Left forelimb (tissue), 1 donor: ENCODE measurements at places on chromosomes 7 and 10.
A peak's percentile ranks its signal among the peaks of the same experiment; 100 is the strongest.

DNA sequence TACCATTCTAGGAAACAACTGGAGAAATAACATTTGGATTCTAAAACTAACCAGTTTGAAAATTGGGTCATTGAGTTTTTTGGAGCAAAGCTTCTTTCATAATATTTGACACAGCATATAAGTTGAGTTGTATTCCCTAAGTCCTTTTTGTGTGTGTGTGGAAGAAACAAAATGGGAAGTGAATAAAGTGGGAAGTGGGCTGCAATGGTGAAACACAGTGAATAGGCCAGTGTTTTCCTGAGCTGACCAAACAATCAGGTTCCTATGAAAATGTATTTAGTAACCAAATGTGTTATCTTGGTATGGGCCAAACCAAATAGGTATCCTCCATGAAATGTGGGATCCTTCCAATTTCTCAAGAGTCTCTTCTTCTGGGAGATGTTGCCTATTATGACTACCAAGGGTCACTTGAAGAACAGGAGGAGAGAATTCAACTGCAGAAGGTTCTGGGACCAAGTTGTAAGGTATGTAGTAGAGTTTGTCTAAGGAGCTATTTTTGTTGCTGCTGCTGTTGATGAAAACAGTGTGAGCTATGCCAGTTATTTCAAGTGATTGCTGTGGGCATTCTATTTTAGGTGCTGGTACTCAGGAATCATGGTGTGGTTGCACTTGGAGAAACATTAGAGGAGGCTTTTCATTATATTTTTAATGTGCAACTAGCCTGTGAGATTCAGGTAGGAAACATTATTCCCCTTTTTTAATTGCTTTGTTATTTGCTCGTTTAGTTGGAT, 88.3 kb upstream of the MXI1 start:
- DNase-seq: no peak

GRCh38 chr7:25820432-25821040, 331.5 kb upstream of the NFE2L3 start:
- DNase-seq: no peak

DNA sequence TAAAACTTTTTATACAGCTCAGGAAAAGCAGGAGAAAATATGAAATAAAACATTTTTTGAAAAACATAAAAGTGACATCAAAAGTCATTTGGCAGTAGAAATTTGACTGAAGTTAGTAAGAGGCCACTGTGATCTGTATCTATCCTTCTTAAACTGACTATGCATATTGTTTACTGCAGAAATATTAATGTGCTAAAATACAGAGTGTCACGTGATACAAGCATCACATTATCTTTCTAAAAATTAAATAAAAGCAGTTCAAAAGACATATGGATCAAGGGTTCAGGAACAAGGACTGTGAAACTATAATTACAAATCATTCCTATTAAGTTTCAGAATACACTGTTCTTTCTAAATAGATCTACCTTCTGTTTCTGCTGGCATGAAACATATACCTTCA, 33.7 kb downstream of the PARP12 start:
- DNase-seq: no peak

DNA sequence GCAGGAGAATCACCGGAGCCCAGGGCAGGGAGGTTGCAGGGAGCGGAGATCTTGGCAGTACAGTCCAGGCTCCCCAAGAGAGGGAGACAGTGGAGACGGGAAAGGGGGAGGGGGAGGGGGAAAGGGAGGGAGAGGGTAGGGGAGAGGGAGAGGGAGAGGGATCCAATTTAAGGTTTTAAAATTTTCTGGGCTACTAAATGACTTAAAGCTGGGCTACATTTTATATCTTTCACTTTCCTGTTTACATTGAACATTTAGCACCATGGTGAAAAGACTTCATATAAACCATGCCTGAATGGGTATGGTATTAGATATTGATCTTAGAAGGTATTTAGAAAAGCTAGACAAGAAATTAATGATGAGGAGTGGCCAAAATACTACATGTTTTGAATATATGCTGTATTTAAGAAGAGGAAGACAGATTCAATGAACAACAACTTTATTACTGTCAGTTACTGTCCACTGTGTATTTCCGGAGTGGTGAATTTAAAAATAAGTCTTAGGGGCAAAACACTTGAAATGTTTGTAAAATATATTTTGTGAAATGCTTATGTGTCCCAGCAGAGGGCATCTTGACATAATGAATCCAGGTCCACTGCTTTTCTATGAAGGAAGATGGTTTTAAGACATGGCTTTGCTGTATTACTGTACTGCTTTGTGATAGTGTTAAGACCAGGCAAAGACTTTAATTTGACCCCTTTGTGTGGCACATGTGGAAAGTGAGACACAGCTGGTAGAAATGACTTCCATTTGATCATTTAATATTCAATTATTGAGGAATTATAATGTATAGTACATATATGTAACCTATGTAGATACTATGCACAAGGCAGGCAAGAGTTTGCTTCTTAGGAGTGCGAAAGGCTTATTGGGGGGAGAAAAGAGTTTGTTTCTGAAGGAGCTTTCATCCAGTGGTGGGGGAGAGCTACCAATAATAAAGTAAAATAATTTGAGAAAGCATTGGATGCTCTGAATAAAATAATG, 52.8 kb downstream of the NRF1 start:
- no peak for DNase-seq

- no peak for DNase-seq
These were observed 201.7 kb downstream of the PLXDC2 start for GRCh38 chr10:20017961-20018360.

DNA sequence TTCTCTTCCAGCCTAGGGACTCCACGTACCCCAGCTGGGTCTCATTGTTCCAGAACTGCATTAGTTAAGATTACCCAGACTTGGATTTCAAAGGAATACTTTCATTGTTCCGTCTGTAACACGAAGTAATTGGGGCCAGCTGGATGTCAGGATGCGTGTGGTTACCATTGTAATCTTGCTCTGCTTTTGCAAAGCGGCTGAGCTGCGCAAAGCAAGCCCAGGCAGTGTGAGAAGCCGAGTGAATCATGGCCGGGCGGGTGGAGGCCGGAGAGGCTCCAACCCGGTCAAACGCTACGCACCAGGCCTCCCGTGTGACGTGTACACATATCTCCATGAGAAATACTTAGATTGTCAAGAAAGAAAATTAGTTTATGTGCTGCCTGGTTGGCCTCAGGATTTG, 21.0 kb downstream of the LRRC17 start:
- DNase-seq: peak; percentile 73

- DNase-seq: no peak
These were observed 46.1 kb downstream of the PAX2 start for GRCh38 chr10:100791369-100792058.

GRCh38 chr10:133031541-133032125, 56.1 kb upstream of the ADGRA1 start:
- no peak for DNase-seq

DNA sequence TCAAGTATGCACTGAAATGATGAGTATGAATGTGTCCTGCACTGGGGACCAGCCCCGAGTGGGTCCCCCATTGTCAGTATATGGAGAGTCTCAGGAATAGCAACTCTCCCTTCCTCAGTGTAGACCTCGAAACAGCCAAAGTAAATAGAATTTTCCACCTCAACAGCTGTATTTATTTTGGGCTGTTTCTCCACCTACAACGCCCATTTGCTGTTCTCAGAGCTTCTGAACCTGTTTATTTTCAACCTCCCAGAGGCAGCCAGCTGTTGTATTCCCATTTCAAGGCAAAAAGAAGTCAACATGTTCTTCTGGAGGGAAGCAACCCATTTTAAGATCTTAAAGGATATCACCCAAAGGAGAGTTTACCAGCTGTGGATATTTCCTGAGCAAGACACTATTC, 59.6 kb upstream of the BICC1 start:
- DNase-seq: no peak

DNA sequence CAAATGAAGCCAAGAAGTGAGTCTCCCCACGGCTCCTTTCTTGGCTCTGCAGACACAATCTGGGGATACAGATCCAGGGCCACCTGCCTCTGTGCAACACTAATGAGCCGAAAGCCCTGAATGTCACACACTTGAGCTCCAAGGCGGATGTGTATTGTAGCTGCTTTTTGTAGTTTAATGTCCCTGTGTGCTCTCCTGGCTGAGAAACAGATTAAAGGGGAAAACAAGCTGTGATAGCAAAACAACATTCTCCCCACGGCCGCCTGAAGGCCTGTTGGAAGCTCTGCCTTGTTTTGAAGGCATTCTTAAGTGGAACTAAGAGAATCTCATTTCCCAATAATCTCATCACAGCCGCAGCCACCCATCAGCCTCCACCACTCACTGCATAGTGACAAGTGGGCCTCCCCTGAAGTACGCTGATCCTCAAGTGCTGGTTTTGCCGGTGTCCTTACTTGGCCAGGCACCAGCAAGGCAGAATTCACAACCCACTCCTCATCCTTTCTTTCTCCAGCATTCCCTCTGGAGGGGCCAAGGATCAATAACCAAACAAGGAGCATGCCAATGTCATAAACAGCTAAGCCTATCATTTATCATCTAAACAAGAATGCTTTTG, 44.4 kb upstream of the AMPH start:
- DNase-seq: no peak

DNA sequence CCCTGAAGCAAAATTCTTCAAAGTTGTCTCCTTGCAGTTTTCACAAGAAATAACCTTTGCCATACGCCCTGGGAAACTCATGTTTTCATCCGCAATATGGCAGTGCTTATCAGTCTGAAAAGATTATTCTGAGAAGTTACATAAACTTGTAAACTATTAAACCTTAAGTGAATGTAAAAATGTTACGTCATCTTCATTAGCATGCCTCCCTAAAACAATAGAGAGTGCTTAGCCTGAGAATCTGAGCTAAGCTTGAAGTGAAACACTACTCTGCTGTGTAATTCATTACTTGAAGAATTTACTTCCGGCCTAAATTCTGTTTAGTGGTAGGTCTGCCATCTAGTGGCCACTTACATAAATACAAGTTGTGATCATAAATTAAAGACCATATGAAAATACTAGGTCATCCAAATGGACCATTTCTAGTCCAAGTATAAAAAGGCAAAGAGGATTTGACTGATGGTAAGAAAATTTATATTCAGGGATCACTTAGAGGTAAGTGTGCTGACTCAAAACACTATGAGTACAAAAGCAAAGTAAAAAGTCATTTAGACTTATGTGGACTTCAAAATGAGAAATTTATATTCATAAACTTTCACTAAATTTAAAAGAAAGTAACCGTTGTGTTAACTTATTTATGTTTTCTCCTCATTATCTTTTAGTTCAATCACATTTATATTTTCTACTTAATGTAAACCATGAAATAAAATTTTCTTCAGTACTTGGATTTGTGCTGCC, 745.1 kb upstream of the LRRTM3 start:
- no peak for DNase-seq

DNA sequence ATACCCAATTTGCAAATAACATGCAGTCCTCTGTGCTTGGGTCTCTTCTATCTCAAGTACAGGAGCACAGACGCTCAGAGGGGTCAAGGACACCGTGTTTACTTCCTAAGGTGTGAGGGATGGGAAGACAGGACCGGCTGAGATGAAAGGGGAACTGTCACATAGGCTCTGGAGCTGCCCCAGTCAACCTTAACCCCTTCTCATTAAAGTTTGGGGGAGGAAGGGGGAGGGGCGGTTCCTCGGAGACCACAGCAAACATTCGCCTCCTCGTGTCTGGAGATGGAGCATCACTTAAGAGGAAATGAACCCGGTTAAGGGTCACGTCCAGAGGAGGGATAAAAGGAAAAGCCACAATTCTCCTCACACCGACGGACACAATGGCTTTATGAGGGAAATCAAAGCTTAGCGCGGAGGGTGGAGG, 1.1 kb downstream of the SH3PXD2A start:
- DNase-seq: no peak

DNA sequence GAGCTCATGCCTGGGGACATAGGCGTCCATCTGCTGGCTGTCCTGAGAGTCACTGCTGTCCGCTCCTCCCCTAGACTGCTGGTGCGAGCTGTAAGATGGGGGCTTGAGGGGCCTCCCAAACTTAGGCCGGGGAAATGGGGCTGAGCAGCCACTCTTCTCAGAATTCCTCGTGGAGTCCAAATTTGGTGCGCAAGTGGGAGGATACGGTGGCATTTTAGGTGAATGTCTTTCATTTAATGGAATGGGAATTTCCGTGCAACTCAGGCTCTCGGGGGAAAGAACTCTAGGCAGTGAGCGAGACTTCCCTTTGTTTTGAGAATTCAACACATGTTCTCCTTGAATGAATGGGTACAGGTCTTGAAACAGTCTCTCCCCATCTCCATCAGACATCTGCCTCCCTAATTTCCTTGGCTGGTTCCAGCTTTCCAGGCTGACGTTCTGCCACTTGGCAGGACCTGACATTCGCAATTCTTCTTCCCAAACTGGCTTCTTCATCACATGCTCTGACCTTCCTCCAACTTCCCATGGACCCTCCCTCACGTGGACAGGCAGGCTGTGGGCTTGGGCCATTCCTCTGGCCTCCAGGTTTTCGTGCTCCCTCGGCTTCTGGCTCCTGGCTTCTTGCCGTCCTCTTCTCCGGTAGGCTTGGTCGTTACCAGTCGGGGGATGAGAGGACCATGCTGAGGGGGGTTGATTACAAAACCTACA, 30.1 kb downstream of the JCAD start:
- DNase-seq: no peak

DNA sequence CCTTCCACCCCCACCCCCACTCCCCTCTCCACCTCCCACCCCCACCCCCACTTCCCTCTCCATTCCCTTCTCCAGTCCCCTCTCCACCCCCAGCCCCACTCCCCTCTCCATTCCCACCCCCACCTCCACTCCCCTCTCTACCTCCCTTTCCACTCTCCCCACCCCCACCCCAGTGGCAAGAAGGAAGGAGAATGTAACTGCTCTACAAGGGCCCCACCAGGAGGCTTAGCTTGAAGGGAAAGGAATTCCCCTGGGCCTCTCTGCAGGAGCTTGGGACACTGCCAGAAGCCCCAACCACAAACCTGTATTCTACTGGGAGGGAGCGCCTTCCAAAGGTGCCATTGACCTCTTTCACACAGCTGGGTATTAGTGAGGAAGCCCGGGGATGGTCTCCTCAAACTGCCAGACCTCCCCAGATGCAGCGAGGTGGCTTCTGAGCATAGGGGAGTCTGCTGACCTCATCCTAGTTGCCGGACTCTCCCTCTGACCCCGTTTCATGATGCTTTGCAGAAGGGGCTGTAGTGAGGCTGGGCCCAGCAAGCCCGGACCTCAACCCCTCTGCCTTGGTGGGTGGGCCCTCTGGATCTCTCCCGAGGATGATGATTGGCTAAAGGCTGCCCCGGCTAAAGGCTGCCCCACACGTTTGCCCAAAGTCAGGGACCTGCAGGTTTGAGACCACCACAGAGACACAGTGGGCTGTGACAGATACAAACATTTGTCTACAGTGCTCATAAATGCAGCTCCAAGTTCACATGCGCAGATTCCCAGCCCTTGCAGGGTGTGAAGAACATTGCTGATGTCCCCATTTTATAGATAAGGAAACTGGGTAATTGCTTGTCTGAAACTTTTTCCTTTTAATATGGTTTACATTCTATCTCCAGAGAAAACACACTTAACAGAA, 2.9 kb downstream of the DEPP1 start:
- no peak for DNase-seq

DNA sequence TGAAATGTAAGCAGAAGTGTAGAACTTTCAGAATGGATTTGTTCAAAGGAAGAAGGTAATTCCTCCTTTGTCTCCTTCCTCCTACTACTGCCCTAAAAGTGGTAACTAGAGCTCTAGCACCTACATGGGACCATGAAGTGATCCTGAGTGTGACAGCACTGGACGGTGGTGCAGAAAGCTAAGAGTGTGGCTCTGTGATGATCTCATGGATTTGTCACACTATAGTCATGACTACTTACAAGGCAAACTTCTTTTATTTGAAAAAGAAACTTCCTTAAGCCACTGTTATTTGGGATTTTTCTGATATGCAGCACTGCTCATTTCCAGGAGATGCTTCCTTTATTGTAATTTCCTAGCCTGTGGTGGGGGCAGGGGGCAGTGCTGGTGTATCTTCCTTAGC, 5.8 kb upstream of the FHIP2A start:
- no peak for DNase-seq
